GM12878 (cell line): ENCODE measurements at places on chromosomes 1 and 21.

GRCh38 chr1:13790290-13791030 is 90.5 kb downstream of the PRDM2 start:
- no peak for DNase-seq

DNA sequence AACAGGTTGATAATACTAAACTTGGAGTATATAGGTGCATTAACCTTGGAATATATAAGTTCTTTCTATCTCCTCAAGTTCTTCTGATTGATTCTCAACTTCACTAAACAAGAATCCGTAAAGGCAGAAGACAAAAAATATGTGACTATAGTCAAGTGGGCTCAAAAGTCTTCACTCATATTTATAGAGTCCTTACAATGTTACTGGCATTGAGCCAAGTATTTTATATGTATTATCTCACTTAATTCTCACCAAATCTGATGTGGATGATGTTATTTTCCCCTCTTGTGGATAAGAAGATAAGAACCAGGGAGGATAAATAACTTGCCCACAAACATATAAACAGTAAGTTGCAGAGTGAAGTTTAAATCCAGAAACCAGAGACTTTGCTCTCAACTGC is 486.9 kb downstream of the LRRIQ3 start:
- no peak for DNase-seq

GRCh38 chr1:156344409-156344808 is 6.1 kb downstream of the TSACC start:
- DNase-seq, result no peak

DNA sequence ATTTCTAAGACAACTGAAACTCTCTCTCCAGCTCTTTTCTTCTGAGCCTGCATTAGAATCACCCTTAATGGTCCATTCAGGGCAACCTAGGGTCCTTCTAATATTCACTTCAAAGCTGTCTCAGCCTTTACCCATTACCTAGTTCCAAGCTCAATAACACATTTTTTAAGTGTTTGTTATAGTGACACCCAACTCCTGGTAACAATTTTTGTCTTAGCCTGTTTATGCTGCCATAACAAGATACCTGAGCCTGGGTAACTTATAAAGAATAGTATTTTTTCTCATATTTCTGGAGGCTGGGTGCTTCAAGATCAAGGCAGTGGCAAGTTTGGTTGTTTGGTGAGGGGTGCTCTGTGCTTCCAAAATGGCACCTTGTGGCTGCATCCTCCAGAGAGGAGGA is 531.5 kb upstream of the USP24 start:
- no peak for DNase-seq

DNA sequence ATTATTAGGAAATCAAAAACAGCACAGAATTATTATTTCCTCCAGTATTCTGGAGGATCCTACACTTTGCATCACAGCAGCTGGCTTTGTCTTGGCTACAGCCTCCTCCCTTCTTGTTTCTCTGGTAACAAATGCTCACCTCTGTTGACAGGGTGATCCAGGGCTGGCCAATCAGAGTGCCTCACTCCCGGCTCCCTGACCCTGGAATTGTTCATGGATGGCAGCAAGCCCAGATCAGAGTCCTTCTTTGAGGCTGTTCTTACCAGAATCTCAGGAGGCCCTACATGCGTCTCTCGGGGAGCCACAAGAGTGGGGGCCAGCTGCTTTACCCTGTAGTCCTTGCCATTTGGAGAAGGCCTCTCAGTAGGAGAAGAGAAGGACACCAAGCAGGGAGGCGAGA is 48.4 kb upstream of the IGSF5 start:
- no peak for DNase-seq

DNA sequence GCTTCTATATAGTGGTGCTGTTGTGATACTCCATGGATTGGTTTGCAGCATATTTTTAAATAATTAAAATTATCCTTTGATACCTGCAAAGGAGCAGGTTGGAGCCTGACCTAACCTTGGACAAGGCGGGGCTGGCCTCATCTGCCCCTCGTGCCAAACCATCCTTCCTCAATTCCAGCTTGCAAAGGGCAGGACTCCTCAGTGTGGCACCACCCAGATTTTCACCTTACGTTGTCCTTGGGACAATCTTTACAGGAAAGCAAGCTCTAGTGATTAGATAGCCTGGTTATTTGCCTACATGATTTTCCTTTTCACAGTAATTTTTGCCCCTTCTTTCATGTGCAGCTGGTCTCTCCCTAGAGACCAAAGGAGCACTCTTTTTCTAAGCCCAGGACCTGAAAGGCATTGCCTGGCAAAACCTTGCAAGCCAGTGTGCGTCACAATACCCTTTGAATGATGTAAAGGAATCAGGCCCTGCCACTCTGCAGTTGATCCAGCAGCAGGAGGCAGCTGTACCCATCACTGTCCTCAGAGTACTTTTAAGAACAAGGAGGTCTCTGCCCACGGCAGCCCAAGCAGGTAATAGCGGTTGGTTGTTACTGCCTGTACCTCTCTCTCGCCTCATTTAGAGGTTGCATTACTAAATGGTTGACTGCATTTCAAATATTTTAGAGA is 99.4 kb downstream of the ADSS2 start:
- DNase-seq, result no peak

GRCh38 chr1:89594096-89594740 is 38.7 kb upstream of the LRRC8C start:
- DNase-seq, result no peak

GRCh38 chr1:70767377-70767776 is 280.2 kb downstream of the PTGER3 start:
- DNase-seq, result no peak

DNA sequence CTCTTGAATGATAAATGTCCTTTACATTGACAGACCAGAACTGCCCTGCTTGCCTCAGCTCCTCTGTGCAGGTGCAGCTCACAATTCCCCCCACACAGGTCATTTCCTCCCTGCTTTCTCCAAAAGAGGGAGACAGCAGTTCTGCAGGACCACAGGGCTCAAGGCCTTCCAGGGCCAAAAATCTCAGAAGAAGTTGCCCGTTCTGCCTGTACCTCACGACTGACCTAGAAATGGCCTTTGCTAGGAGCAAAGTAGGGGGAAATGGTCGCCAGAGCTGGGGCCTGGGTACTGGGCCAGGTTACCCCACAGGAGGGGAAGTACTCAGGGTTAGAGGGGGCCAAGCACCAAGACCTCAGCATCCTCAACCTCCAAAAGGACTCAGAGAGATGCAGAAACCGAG is 11.1 kb downstream of the RNU1-2 start:
- no peak for DNase-seq

- no peak for DNase-seq
These were observed 1.9 kb downstream of the CASQ1 start for GRCh38 chr1:160192234-160192633.

DNA sequence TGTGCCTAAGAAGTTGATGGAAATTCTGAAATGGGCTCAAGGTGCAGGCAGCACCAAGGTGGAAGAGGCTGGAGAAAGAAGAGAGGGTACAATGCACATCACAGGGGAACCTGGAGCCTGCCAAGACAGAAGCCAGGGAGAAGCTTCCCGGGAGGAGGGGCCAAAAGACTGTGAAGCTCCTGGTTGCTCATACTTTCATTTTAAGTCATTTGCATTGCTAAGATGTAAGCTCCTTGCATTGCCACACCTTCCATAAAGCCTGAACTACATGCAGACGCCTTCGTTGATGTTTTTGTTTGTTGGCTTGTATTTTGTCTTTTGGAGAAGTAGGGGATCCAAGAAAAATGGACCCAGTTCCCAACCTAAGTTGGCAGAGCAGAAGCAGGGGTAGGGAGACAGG is 69.0 kb downstream of the HMGB4 start:
- DNase-seq, result no peak

- DNase-seq, result no peak
These were observed 21.1 kb upstream of the SH2D5 start for GRCh38 chr1:20753589-20753988.

- DNase-seq, result no peak
These were observed 92.2 kb downstream of the PLXNA2 start for GRCh38 chr1:208151728-208152598.

DNA sequence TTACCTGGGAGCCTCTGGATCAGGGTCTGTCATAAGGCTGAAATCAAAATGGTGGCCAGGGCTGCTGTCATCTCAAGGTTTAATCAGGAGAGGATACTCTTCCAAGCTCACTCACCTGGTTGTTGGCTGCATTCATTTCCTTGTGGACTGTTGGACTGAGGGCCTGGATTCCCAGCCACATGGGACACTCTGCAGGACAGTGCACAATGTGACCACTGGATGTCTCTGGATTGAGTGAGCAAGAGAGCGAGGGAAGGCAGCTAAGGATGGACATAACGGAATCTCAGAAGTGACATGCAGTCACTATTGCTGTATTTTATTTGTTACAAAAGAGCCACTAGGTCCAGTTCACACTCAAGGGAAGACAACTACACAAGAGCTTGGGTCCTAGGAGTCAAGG is 229.1 kb downstream of the S1PR1 start:
- no peak for DNase-seq

- DNase-seq, result no peak
These were observed 78.9 kb upstream of the RAB4A start for GRCh38 chr1:229192031-229192430.

- DNase-seq, result no peak
These were observed 33.1 kb downstream of the RGS8 start for GRCh38 chr1:182651339-182651724.

- DNase-seq, result no peak
These were observed 159.3 kb upstream of the LMO4 start for GRCh38 chr1:87169263-87169910.

DNA sequence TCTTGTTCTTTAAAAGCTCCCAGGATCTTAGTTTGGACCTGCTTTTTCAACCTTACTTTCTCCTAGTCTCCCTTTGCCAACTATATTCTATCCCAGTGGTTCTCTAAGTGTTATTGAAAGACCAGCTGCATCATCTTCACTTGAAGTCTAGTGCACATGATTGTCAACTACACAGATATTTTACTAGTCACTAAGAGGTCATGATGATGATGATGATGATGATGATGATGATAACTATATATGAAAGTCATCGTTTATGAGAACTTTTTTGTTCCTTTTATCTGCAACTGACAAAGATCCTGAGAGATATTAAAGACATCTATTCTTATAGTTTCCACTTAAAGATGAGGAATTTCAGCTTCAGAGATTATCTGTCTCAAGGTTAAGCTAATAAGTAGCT is 479.0 kb upstream of the ZRANB2 start:
- no peak for DNase-seq

DNA sequence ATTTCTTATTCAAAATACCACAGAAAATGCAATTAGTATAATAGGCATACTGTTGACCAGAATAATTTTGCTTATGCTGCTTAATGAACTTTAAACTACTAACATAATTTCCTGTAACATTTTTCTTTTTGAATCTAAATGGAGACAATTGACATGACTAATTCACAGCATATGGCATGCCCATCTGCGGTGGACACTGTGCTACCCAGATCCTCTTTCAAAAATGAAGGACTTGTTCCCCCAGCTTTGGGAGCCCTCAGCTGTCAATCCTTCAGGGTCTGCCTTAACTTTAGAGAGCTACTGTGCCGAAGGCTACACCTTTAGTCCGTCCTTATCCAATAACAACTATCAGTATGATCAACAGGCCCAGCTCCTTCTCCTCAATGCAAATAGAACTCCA is 789.0 kb downstream of the PLA2G4A start:
- DNase-seq, result no peak

DNA sequence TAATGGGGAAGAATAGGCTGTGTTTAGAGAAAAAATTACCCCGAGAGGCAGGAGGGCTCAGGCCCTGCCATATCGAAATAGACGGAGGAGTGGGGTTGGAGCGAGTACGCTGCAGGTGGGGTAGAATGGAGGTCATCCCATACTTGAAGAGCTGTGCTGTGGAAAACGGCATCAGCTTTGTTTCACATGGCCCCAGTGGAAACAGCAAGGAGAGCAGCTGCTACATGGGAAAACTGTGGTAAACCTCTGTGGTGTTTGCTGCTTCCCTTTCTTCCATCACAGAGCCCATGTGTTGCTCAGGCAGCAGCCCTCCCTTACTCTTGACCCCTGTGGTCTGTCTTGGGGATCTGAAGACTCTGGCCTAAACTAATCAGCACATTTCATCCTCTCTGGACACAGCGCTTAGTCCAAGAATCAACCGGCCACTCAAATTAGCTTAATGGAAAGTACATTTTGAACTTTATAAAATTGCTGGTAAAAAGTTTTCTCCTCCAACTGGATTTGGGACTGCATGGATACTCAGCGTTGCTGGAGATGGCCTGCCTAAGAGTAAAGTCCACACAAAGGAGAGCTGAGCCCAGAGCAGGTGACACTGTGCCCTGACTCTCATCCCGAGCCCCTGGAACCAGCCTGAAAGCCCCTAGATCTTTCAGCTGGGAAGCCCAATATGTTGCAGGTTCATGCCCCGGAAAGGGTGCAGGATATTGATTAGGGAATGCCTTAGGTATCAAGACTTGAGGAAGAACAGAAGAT is 127.1 kb upstream of the GADD45A start:
- DNase-seq, result no peak

DNA sequence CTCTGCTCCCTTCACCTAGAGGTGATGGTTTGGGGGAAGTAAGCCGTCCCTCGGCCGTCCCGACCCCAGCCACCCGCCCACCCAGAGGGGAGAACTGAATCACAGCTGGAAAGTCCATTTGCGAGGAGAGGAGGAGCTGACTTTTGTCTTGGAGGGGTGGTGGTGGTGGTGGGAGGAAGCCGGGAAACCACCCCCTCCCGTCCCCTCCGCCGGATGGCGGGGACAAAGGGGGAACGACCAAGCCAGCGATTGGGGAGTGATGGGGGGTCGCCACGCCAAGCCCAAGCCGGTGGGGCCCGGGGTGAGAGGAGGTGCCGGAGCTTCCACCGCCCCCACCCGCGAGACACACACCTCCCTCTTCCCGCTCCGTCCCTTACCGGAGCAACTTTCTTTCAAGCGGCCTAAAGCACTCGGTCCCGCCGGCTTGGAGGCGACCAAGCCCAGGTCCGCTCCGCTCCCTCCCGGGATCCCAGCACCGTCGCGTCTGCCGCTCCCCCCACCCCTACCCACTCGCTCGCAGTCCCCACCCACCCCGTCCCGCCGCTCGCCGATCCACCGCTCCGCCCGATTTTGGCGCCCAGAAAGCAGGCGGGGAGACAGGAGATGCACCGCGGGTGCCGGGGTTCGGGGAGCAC is 540 bp downstream of the ARHGEF2 start:
- DNase-seq, result no peak

DNA sequence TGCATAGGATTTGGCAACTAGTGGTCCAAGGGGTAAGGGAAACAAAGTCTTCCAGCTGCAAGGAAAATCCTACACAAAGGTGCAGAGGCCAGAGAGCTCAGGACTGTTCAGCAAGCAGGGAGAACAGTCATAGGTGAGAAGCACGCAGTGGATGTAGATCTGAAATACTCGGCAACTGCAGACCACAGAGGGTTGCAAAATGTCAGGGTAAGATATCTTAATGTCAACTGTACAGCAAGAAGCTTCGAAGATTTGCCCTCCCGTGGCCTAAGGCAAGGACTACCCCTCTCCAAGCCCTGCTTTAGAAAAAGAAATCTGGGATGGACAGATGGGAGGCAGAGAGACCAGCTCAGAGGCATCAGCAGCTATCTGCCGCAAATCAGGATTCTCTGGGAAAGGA is 153.4 kb upstream of the IRF2BP2 start:
- DNase-seq, result no peak

GRCh38 chr1:53477651-53478501 is 18.7 kb downstream of the DMRTB1 start:
- no peak for DNase-seq

- no peak for DNase-seq
These were observed 55.5 kb upstream of the PSEN2 start for GRCh38 chr1:226814751-226815537.
